ENCODE measurements at places on chromosomes 3 and 15.

DNA sequence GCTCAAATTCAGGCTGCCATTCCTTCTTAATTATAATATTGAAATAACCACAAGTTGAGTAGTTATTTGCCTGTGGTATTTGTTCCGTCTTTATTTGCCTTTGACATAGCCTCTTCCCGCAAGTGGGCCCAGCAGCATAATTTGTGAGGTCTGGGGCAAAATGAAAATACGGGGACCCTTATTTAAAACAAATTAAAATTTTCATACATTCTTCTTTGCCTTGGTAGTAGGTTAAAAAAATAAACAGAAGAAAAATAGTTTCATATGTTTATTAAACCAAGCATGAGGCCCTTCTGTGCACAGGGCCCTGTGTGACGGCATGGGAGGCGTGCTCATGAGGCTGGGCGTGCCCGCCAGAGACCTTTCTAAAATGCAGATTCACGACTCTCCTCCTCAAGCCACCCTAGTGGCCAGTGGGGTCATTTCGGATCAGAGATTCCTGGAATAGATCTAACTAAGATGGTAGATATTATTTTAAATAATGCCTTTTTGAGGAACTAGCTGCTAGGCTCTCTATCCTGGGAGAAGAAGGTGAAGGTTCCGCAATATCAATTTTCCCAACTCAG lies 35.4 kb downstream of the MASP1 start:
- no peak for DNase-seq

DNA sequence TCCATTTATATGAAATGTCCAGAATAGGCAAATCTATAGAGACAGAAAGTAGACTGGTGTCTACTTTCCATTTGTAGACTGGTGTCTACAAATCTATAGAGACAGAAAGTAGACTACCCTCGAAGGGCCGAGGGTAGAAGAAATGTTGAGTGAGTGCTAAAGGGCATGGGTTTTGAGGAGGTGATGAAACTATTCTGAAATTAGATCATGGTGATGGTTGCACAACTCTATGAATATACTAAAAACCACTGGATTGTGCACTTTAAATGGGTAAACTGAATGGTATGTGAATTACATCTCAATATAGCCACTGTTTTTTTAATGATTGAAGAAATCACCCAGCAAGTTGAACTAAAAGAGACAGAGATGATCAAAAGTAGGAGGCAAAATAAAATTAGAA lies 27.9 kb downstream of the TP53BP1 start:
- DNase-seq, result no peak

DNA sequence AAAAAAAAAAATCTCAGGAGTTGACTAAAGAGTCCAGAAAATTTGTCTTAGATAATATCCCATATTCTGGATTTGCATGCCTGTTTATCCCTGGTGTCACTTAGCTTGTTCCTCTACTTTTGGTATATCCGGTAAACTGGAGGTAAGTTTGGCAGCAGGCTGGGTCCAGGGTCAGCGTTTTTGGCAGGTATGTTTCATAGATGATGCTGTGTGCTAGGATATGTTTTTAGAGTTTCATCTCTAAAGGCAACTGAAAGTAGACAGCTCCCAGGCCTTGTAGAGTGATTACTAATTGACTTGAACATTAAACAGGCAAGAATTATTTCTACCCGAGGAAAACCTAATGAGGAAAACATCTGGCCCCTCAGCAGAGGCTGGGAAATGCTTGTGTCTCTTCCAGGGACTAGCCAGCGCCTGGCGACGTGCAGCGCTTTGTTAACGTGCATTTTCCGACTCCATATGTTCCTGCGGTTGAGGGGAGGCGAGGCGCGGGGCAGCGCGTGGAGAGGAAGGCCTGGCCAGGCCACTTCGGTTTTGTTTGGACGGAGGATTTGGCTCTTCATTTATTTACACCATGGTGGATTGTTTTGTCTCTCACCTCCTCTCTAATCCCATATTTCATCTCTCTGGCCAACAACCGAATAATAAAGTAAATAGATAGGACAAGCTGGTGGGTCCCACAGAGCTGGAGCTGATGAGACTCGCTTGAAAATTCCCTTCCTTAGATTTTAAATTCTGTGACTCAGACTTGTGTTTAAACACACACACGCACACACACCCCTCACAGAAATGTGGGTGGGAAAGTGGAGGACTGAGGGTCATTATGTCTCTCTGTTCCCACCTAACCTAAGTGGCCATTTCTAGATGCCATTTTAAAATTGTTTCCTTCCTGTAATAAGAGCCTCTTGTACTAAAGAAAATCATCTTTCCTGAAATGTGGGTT lies 65.3 kb downstream of the ASB7 start:
- DNase-seq, result no peak

GRCh38 chr3:17850448-17850847 lies 108.0 kb upstream of the TBC1D5 start:
- DNase-seq, result no peak

DNA sequence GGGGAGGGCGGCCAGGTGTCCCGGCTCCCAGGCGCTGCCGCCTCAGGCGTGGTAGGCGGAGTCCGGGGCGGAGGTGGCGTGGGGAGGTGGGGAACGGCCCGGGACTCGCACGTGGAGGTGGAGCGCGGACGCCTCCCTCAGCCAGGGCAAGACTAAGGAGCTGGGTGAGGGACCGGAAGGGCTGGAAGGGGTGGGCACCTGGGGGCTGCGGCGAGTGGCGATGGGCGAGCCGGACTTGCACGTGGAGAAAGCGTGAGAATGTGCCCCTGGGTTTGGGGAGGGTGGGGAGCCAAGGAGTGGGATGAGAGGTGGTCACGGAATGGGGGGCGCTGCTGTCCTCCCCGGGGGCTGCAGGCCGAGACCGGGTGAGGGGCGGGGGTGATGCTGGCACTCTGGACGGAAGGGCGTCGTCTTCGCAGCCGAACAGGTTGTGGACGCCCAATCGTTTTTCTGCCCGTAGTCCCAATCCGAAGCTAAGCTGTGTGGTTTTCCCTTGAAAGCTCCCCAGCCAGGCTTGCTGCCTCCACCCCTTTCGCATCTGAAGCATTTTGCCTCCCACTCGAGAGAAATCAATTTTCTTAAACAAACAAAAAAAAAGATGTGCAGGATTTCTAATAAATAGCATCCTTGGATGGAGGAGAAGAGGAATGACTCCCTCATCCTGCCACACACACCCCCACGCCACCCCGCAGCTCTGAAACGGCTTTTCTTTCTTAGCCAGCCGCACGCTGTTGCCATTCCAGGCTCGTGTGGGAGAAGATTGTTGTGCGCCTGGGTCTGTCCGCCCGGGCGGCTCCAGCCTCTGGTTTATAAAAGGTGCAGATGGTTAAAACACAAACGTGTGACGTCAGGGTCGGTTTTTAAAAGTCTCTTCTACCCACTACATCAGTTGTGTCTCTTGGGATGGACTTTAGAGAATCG lies 62.5 kb upstream of the ANKRD28 start:
- DNase-seq, result no peak

Data from NCI-H2081 treated with DMSO at 0.1 percent for 48 hours (cell line).